ENCODE measurements at places on chromosomes 1 and 21.

DNA sequence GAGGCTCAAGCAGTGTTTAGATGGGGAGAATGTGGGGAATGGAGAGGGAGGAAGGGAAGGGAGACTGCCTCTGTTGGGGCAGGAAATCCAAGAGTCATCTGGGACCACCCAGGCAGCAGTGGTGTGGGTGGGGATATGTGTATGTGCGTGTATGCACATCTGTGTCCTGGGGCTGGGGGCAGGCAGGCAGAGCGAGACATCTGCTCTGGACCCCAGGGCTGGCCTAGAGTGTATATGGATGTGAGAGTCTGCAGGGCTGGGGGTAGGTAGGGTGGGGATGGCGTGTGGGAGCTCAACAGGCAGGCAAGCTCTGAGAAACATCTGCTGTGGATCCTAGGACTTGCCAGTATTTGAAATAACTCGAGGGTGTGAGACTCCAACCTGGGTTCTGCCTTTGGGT lies 3.5 kb downstream of the PTCH2 start:
- no peak for DNase-seq

DNA sequence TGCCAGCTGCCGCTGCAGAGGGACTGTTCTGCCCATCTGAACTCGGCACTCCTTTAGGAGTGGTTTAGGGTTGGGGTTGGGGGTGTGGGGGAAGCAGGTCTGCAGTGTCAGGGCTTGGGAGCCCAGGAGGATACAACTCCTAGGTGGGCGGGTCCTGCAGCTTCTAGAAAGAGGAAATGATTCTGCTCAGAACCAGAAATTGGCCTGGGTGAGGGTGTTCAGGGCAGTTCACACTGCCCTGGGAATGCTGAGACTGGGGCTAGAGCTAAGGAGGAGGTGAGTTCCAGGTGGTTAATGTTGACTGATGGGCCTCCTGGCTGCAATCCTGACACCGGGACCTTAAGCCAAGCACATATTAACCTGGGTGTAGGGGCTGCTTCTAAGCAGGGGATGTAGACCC lies 4.8 kb upstream of the SLC26A9 start:
- DNase-seq, result no peak

GRCh38 chr1:117821774-117822482 lies 107.5 kb downstream of the GDAP2 start:
- DNase-seq, result no peak

- DNase-seq, result no peak
Measured at GRCh38 chr1:27416387-27417111, 24.1 kb downstream of the GPR3 start.

DNA sequence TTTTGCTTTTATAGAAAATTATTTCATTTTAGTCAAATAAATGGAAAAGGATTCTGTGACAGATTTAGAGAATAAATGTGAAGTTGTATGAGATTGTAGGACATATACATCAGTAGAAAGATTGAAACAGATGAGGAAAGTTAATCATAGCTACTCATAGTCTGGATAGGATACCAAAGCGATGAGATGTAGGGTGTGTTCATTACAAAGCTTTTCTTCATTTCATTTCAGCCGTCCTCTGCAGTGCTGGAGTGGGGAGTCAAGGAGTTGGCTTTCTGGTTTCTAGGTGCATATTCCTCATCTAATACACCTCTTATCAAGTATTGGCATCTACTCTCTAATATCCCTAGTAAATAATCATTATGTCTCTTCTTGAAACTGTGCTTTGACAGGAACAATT lies 149.5 kb upstream of the NEGR1 start:
- DNase-seq, result no peak
